ENCODE measurements at places on chromosomes 4 and X. TPM values are rescaled to one million over a fixed set of nuclear protein-coding genes. Genes with fewer than 3 reads are reported as not detected.
A peak's percentile ranks its signal among the peaks of the same experiment; 100 is the strongest.

KIF4A gene
- 18.7 TPM for polyA plus RNA-seq

- no peak for DNase-seq
These were observed 26.4 kb downstream of the NOP14 start for GRCh38 chr4:2936773-2937145.

DNA sequence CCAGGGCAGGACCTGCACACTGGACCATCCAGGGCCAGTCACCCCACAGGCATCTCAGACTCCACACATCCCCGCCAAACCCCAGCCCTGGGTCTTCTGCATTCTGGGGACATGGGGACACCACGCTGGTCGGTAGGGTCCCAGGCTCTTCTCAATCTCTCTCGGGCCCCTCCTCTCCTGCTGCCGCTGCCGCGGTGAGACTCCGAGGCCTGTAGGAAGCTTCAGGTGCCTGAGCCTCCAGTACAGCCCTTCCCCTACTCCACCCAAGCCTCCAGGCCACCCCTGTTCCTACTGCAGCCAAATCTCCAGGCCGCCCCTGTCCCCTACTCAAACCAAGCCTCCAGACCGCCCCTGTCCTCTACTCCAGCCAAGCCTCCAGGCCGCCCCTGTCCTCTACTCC is 5.5 kb upstream of the ASMT start:
- DNase-seq, result no peak

DNA sequence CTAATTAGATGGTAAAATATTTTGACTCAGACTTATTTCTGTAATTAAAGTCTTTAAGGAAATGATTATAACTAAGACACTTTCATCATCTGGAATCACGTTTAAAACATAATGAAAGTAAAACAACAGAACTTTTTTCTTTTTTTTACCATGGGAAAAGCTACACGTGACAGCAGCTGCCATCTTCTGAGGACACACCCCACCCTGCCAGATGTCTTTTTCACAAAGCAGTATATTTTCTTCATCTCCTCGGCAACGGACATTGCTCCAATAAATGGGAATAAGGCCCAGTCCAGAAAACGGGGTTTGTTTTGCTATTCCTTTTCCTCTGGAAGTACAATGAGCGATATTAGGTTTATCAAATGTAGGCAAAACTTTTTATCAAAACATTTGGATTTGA is 17.5 kb downstream of the PRSS12 start:
- DNase-seq, result no peak

- DNase-seq, result peak; percentile 6
These were observed 66.3 kb upstream of the FAM9C start for GRCh38 chrX:13110433-13111324.

- DNase-seq, result no peak
These were observed 91.0 kb downstream of the MID1 start for GRCh38 chrX:10529344-10529743.

GRCh38 chr4:56118055-56118454 is 169.3 kb downstream of the CEP135 start:
- DNase-seq, result no peak

- no peak for DNase-seq
These were observed 94.3 kb upstream of the AFAP1 start for GRCh38 chr4:8033829-8034528.

DNA sequence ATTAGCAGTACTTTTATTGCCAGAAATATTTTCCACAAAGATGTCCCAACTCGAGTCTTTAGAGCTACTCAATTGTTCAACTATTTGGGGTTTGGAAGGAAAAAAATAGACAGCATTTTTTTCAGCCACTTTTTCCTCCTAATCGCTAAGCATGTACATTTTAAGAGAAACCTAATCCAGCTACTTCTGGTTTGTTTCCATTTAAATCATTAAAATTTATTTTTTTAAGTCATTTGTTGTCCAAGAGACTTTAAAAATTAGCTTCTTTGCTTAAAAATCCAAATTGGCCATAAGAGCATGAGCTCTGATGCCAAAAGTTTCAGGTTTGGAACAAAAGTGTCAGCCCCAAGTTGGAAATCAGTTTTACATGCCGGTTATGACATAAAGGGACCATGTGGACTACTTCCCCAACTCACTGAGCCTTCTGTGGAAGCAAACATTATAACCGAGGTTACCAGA is 186.3 kb upstream of the INTU start:
- no peak for DNase-seq

GRCh38 chrX:22059775-22060174 is 27.6 kb downstream of the PHEX start:
- no peak for DNase-seq

USP46 gene
- 58.4 TPM for polyA plus RNA-seq

ODAPH gene
- not detected for polyA plus RNA-seq

DNA sequence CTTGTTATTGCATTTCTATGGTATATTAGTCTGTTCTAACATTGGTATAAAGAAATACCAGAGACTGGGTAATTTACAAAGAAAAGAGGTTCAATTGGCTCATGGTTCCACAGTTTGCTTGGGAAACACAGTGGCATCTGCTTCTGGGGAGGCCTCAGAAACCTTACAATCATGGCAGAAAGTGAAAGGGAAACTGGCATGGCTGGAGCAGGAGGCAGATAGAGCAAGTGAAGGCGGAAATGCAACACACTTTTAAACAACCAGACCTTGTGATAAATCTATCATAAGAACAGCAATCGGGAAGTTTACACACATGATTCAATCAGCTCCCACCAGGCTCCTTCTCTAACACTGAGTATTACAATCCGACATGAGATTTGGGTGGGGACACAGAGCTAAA is 346.6 kb upstream of the GNPDA2 start:
- no peak for DNase-seq

DNA sequence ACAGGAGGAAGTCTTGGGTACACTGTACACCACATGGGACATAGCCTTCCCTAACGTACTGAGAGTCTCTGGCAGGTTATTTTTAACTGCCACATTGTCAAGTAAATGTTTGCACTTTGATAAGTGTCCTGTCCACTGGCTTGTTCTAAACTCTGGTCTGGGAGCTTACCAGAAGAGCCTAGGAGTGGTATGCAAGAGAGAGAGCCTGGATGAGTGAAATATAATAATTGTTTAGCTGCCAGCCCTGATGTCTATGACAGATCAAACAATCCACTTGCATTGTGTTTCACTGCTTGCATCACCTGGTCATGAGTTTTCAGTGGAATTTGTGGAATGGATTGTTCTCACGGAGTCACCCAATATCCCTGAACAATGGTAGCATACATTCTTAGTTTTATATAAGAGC is 91.6 kb downstream of the SHROOM3 start:
- no peak for DNase-seq

DNA sequence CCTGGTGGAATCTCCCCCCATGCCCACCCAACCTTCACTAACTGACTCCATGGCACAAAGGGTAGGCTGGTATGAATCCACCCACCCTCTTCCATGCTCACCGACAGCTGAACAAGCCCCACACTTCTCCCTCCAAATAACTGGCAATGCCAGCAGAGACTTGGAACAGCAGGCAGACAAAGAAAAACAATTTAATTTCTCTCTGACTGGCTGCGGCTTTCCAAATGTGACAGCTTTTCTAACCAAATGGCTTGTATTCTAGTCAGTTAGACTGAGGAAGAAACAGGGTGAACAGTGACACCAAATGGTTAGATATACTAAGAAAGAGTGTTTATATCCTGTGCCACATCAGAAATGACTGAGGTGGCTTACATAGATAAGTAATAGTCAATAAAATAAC is 199.3 kb upstream of the ADAMTS3 start:
- DNase-seq, result no peak

IL21 gene
- polyA plus RNA-seq, result not detected

GRCh38 chrX:69506617-69507499 is 2.7 kb downstream of the NALF2 start:
- DNase-seq, result no peak

IBSP gene
- polyA plus RNA-seq, result not detected

DNA sequence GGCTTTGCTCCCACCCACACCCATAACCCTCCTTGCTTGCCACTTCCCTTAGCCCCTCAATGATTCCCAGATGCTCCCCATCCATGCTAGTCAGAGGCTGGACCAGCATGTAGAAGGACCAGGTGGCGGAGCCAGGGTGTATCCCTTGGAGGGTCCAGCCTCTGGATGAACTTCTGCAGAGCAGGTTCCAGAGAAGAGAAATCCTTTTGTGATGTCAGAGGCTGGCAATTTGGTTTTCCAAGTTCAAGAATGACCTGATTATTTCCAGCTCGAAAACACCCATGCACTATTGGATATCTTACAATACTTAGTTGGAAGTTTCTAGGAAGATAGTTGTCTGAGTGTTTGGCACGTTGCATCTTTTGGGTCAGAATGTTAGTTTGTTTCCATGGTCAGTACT is 168.3 kb upstream of the RPS6KA3 start:
- no peak for DNase-seq

DNA sequence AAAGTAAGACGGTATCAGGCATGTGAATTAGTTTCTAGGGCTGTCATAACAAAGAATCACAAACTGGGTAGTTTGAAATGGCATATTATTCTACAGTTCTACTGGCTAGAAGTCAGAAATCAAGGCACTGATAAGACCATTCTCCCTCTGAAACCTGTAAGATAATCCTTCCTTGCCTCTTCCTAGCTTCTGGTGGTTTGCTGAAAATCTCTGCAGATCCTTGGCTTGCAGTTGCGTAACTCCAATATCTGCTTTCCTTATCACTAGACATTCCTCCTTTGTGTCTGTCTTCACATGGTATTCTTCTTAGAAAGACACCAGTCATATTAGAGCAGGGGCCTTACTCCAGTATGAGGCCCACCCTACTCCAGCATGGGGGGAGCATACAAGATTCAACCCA is 19.6 kb upstream of the LCORL start:
- DNase-seq, result no peak

DNA sequence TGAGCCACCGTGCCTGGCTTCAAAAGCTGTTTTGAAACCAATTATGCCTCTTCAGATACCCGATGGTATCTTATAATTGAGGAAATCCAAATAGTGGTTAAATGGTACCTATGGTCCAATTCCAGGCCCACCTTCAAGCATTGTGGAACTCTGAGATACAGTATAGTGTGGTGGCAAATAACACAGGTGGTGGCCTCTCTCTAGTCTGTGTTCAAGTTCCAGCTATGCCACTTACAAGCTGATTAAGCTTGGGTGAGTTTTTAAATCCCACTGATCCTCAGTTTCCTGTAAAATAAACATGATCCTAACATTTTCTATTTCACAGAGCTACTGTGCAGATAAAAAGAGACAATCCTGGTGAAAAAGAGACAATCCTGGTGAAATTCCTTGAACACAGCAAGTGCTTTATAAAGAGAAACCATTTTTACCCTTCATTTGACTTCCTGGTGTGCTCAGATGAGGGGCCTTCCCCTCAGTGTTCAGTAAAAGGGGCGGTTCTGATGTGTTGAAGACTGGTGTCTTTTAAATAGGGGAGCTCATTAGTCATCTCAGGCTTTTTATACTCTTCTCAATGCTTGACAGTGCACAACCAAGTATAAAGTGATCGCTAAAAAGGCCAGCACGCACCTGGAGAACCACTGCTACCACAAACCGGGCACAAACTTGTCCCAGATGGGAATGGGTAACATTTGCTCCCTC is 30.8 kb upstream of the CD40LG start:
- DNase-seq, result no peak

- DNase-seq, result no peak
These were observed 373.6 kb downstream of the MAPK10 start for GRCh38 chr4:85986266-85986665.

GRCh38 chr4:122739174-122739573 is 6.7 kb downstream of the BBS12 start:
- no peak for DNase-seq

OPRPN gene
- not detected for polyA plus RNA-seq

- DNase-seq, result no peak
These were observed 2.2 kb downstream of the SRP72 start for GRCh38 chr4:56469489-56470210.

- no peak for DNase-seq
These were observed 113.7 kb downstream of the CHRNA9 start for GRCh38 chr4:40448875-40449274.

ADAMTS3 gene
- polyA plus RNA-seq, result 1.0 TPM

BEND2 gene
- polyA plus RNA-seq, result not detected

ELK1 gene
- polyA plus RNA-seq, result 17.9 TPM

DNA sequence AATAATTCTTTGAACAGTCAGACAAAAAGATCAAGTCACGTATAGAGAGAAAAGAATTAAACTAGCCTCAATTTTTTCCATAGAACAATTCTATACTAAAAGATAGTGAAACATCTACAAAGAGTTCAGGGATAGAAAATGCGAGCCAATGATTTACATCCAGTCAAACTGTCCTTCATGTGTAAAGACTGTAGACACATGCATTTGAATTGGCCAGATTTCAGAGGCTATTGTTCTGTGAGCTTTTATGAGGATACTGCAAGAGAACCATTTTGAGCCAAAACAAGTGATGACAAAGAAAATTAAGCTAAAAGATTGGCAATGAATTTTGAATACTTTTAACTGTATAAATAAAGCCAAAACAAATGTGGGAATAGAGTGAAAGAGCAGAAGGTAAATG is 1230.3 kb downstream of the RPA4 start:
- DNase-seq, result no peak

DNA sequence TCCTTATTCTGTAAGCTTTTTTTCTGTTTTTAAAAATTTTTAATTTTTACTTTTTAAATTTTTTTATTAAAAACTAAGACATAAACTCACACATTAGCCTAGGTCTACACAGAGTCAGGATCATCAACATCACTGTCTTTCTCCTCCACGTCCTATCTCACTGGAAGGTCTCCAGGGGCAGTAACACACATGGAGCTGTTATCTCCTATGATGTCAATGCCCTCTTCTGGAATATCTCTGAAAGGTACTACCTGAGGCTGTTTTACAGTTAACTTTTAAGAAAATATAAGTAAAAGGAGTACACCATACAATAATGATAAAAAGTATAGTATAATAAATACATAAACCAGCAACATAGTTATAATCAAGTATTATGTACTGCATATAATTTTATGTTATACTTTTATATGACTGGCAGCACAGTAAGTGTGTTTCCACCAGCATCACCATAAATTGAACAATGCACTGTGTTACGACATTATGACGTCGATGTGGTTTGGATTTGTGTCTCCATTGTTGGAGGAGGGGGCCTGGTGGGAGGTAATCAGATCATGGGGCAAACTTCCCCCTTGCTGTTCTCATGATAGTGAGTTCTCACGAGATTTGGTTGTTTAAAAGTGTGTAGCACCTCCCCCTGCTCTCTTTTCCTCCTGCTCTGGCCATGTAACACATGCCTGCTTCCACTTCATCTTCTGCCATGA is 21.3 kb downstream of the IL15 start:
- no peak for DNase-seq

- DNase-seq, result no peak
These were observed 85.3 kb upstream of the LIMCH1 start for GRCh38 chr4:41452484-41453225.

- no peak for DNase-seq
These were observed 26.3 kb upstream of the CXCL6 start for GRCh38 chr4:73810191-73810590.

GRCh38 chrX:42366181-42366580 is 411.8 kb downstream of the PPP1R2C start:
- no peak for DNase-seq

USP17L28 gene
- not detected for polyA plus RNA-seq

- peak; percentile 47 for DNase-seq
These were observed 41.8 kb downstream of the INTS12 start for GRCh38 chr4:105666693-105667092.
